ENCODE measurements at places on chromosomes 7 and 10.
A peak's percentile ranks its signal among the peaks of the same experiment; 100 is the strongest.

DNA sequence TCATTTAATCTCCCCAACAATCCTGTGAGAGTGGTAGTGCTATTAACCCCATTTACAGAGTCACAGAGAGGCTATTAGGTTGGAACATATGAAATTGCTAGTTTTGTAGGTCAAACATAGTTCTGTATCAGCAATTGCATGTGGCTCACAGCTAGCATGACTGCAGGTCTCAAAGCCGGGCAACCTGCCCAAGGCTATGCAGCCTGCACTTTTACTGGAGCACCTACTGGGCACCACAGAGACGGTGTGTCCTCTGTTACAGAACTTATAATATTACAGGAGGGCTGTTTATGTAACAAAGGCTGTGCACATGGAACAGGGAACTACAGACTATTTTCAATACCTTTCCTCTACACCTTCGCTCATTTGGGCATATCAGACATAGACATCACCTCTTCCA is 355.8 kb downstream of the RPS24 start:
- DNase-seq = no peak
- H3K36me3 ChIP-seq = no peaks in the 10 kb centered on the region
- no peak overlapping the region for H3K27ac ChIP-seq
- H3K4me1 ChIP-seq = no peaks in the 10 kb centered on the region
- no peak overlapping the region for H3K4me3 ChIP-seq

DNA sequence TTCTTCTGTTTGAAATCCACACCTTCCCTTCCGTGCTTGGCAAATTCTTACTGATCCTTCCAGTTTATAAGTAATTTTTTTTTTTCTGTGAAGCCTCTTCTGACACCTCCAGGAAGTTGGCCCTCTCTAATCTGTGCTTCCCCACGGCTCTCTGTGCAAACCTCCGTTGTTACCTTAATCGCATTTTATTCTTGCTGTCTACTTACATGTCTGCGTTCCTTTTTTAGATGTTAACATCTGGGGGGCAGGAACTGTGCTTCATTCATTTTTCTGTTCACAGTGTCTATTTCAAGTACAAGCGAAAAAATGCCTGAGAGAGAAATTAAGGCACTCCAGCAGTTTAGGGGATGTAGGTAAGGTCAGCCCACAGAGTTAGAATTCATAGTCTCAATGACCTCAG is 8.4 kb upstream of the CAMK1D start:
- DNase-seq = no peak
- peaks cover 6% of the 10 kb centered on the region for H3K4me1 ChIP-seq

- H3K27me3 ChIP-seq = no peaks in the 10 kb centered on the region
- H3K4me3 ChIP-seq = no peak overlapping the region
- peak; percentile 8 for DNase-seq
- peaks cover 19% of the 10 kb centered on the region for H3K36me3 ChIP-seq
- H3K4me1 ChIP-seq = peaks cover 7% of the 10 kb centered on the region
- H3K27ac ChIP-seq = no peak overlapping the region
Observed at GRCh38 chr7:102834999-102835398, 77.8 kb upstream of the LRRC17 start.

- no peak for DNase-seq
- no peaks in the 10 kb centered on the region for H3K27me3 ChIP-seq
- no peak overlapping the region for H3K4me3 ChIP-seq
- peaks cover 18% of the 10 kb centered on the region for H3K36me3 ChIP-seq
- peaks cover 5% of the 10 kb centered on the region for H3K4me1 ChIP-seq
Observed at GRCh38 chr7:73700581-73701134, 17.3 kb downstream of the BUD23 start.

Measured in activated naive CD8-positive, alpha-beta T cell treated with anti-CD3 and anti-CD28 coated beads for 36 hours (primary cell).